ENCODE measurements at places on chromosomes 16 and 17.
A peak's percentile ranks its signal among the peaks of the same experiment; 100 is the strongest.

DNA sequence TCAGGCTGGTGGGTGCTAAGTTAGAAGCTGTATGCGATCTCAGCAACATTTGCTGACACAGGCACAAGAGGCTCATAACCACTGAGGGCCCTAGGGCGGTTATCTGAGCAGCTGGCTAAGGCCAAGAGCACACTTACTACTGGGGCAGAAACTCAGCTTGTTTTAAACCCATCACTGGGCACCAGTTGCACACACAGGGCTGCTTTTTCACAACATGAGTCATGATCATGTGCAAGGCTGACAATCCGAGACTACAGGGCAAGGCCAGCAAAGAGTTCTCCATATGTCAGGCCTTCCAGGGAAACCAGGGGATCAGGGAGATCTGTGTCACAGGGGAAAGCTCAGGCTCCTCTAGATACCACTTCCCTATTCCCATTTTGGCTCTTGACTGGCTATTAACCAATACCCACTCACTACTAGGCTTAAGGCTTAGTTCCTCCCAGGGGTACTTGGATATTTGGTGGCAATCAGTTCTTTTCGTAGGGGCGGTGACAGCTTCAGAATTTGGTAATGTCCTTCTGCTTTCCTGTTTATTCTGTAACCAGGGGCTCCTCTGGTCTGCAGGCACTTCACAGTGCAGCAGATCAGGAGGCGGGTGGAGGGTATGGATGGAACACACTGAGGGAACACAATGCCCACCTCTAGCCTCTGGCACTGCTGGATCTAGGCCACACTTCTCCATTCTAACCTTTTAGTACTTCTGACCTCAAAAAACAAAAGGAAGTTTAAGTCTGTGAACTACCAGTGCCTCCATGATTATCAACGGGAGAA, 44.9 kb upstream of the ERN1 start:
- ATAC-seq: no peak

DNA sequence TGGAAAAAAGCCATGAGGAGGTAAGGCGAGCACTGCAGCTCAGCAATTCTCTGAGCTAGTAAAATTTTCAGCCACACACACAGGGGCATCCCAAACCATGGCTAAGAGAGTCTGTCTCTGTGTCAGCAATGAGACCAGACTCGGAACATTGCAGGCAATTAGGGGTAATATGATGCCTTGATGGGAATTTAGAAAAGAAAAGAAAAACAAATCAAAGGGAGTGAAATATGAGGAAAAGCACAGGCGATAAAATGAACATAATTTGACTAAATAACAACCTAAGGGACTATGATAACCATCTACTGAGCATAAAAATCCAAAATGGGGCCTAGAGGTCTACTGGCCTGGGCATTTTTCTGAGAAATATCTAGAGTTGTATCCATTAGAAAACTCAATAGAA, 546.0 kb upstream of the PSMD7 start:
- ATAC-seq: no peak

DNA sequence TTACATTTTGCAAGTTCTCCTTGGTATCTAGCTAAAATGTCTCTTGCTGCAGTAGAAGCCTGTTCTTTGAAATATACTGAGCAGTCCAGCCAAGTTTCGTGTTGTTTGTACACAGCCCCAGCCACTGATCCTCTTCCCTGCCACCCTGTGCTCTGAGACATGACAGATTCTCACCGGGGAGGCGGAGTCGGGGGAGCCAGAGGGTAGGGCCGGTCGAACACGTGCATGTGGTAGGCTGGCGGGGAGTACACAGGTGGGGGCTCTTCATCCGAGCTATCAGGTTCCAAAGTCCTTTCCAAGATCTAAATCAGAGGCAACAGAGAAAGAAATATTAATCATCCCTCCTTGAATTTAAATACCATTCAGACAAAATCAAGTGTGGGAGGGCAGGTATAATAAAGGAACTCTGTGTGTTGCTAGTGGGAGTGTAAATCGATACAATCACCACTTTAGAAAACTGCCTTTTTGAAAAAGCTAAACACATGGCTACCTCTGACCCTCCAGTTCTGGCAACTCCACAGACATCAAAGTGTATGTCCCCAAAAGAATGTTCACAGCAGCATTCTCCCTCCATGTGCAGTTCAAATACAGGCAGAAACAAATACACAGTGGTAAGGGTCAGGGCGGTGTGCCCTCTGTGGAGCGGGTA, 29.7 kb upstream of the MRPS23 start:
- ATAC-seq: peak; percentile 9

DNA sequence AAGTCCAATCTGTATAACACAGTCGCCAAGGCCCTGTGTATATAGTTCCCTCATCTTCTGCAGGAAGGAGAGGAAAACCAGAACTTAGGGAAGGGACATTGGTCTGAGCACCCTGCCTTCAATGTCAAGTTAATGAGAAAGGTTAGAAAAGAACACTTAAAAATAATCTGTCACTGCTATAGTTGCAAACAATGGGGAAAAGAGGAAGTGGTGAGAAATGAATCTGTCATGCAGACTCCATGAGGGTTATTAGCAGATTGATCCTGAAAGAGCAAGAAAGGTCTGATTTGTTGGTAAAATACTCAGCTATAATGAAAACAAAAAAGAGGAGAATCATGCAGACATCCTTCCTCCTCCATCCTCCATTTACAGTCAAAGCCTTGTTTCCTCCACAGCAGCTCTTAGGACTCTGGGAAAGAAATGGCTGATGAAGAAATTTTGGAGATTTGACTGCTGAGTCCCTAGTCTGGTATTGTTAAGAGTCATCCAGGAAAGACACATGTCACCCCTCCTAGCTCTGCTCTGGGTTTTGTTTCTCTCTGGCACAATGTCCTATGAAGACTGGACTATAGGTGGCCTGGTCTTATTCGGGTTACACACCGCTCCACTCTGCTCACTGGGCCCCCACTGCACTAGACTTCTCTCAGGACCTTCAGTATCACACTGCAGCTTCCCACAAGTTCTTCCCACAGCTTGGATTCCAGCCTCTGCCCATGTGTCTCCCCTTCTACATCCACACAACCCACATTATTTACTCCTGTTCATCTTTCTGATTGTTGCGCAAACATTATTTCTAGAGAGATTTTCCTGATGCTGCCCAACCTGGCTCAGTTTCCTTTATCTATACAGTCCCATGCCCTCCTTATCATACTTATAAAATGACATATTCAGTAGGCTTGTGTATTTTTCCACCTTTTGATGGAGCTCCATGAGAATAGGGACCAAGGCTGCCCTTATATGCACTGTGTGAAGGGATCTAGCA, 56.5 kb upstream of the XYLT1 start:
- ATAC-seq: no peak

- ATAC-seq: no peak
Measured at GRCh38 chr17:48187872-48188608, 80.5 kb downstream of the SNX11 start.

DNA sequence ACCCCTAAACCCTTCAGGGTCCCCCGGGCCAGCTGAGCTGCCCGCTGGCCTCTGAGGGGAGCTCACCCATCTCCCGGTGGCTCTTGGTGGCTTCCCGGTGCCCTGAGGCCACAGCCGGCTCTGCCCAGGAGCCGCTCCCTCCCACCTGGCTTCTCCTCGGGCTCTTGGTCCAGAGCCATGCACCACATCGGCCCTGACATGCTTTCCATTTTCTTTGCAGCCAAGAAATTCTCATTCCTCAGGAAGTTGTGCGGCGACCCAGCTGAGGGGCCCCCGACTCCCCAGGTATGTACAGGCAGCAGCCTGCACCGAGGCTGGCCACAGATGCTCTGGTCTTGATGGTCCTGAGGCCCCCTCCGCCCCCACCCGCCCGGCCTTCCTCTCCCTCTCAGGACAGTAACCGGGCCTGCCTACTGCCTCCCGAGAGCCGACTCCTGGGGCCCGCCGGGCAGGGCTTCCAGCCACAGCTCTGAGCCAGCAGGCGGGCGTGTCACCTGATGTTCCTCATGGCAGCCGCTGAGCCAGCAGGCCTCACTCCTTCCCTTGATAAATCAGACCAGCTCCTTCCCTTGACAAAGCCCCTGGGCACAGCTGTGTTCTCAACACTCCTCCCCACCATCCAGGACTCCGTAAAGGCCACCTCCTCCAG, 28.4 kb upstream of the ZFPM1 start:
- ATAC-seq: no peak

Measured in SK-N-SH treated with all-trans-retinoic acid at 6 μM for 48 hours (cell line).